ENCODE measurements at places on chromosomes 7 and 10. TPM values are rescaled to one million over a fixed set of nuclear protein-coding genes. Genes with fewer than 3 reads are reported as not detected.

GRCh38 chr10:103839872-103840739, 15.3 kb downstream of the SH3PXD2A start:
- DNase-seq, result peak; percentile 87

GRCh38 chr7:125930848-125931247, 1001.2 kb upstream of the POT1 start:
- no peak for DNase-seq

DNA sequence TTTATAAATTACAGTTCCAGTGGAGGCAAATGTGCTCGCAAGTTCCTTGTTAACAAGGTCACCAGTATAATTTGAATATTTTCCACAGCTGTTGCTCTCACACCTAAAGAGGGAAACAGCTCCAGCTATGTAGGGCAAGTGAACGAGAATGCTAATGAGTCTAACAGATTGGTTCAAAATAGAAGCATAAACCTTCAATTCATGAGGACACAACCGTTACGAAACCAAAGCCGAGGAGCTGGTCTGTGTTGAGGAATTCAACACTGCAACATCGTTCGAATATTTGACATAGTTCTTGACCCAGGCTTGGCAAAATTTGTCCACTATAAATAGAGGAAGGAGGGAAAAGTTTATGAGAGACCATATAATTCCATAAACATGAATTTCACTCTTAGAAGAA, 161.3 kb downstream of the KLF6 start:
- DNase-seq, result no peak

- no peak for DNase-seq
Observed at GRCh38 chr7:107971613-107972012, 31.3 kb downstream of the LAMB1 start.

The UBN2 gene
- total RNA-seq, result 20.9 TPM

GRCh38 chr10:14507176-14507575, 176.5 kb upstream of the FRMD4A start:
- no peak for DNase-seq

GRCh38 chr7:28579571-28579970, 167.3 kb downstream of the CREB5 start:
- no peak for DNase-seq

DNA sequence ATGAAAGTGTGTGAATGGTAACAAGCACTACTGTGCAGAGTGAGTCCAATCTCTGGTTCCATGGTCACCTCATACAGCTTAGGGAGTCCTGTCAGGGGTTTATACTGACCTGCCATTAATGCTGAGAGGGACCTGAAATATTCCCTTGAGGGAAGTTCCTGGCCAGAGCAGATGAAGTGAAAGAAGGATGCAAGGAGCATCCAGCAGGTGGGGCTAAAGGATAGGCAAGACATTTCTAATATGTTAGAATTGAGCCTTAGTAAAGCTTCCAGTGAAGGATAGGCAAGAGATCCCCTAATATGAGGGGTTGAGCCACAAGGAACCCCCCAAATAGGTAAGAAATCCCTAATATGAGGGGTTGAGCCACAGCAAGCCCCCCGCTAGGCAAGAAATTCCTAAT, 25.5 kb upstream of the FAM221A start:
- DNase-seq, result no peak

The MMD2 gene
- total RNA-seq, result not detected

The MOGAT3 gene
- not detected for total RNA-seq

DNA sequence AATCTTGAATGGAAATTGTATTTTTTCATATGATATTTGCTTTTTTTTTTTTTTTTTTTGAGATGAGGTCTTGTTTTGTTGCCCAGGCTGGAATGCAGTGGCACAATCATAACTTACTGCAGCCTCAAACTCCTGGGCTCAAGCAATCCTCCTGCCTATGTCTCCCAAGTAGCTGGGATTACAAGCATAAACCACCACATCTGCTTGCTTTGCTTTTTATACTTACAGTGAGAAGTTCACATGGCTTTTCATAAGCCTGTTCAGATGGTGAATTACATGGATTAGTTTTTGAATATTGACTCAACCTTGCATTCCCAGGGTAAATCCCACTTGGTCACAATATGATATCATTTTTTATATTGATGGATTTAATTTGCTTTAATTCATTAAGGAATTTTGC, 22.0 kb downstream of the LRRD1 start:
- no peak for DNase-seq

- no peak for DNase-seq
Observed at GRCh38 chr7:83517035-83517700, 131.8 kb downstream of the SEMA3E start.

DNA sequence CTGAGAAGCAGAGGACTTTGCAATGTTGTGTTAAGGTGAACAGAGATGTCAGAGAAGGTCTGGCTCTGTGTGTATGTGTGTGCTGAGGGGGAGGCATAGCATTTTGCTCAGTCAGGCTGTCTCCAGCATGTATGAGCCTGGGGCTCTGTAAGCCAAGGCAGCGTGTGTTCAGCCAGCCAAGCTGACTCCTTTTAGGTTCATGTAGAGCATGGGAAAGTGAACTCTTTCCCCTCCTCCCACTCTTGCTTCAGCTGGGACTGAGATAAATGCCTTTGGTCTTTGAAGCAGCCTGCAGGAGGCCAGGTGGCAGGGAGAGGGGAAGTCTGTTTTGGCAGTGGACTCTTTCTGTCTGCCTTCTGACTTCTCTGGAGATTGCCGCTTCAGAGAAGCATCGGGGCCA, 3.8 kb downstream of the SFXN2 start:
- no peak for DNase-seq

GRCh38 chr10:129331207-129331838, 135.7 kb upstream of the MGMT start:
- DNase-seq, result no peak

GRCh38 chr7:145624618-145625017, 492.0 kb upstream of the CNTNAP2 start:
- no peak for DNase-seq

The HDAC9 gene
- 14.2 TPM for total RNA-seq

DNA sequence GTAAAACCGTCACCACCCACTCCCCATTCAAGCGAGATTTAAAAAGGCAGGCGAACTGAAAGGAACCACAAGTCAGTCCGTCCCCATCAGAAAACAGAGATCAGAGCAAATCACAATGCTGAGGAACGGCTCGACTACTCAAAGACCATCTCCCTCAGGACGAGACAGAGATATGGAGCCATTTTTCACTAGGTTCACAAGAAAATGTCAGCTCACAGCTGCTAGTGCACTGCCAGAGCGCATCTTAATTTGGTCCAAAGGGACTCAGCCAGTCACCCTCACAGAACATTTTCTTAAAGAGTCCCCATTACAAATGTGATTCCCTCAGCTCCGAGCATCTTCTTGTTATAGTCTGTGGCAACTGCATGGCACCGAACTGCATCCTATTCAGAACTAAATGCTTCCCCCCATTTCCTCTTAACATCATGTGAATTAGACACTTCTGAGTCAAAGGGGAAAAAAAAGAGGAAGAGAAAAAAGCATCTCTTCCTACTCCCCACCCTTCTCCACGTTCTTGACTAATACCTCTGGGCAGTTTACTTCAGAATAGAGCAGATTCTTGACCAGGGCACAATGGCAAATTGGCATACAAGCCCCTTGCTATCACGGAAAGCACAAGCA, 683.9 kb downstream of the MAGI2 start:
- no peak for DNase-seq

GRCh38 chr7:92722541-92722940, 113.8 kb downstream of the CDK6 start:
- DNase-seq, result no peak

The CCDC3 gene
- total RNA-seq, result 9.9 TPM

DNA sequence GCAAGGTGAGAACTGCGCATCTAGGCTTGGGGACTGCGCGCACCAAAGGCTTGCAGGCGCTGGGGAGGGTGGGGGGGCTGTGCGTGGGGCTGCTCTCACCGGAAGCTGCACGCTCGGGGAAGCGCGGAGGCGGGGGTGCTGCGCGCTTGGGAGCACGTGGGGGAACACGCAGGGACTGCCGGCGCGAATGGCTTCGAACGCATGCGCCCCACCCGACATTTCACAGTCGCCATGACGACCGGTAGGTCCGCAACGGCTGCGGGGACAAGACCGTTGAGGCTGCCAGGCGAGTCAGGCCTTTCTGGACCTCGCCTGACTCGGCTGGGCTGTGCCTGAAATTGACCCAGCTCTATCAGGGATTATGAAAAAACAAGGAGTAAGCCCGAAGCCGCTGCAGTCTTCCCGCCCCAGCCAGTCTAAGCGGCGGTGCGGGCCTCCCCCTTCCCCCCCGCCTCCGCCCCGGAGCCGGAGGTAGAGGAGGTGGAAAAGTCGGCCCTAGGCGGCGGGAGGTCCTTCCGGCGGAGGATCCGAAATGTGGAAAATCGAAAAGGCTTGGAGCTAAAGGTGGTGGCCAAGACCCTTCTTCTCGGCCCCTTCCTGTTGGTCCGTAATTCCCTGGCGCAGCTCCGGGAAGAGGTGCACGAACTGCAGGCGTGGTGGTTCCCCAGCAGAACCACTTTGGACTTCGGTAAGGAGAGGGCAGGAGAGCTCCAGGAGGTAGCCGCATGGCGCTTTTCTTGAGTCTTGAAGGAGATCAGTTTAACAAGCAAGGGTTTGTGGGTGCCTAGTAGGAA, 34.9 kb upstream of the STEAP1 start:
- no peak for DNase-seq

DNA sequence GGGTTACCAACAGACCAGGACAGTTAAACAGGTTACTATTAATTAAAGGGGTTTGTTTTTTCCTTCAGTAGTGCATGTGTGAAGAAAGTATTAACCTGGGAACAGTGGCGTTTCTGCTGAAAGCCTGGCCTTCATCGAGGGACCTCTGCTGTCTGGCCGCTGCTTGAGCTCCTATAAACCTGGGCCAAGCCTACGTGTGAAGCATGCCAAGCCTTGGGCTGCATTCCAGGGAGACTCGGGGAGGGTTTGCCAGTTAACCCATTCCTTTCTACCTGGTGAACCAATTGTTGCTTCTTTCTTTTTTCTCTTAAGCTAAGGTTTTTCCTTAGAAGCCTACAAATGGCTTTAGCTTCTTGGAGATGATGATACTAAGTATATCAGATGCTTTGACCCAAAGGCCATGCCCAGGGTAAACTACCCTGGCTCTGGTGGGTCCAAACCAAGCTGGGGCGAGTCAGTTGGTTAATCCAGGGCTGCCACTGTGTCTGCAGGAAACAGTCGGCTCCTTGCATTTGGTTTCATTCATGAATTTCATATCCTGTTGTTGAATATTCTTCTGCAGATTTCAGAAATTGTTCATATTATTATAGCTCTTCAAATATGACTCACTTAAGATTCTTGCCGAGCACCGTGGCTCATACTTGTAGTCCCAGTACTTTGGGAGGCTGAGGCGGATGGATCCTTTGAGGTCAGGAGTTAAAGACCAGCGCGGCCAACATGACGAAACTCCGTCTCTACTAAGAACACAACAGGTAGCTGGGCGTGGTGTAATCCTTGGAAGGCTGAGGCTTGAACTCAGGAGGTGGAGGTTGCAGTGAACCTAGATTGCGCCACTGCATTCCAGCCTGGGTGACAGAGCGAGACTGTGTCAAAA, 23.8 kb downstream of the PFKP start:
- no peak for DNase-seq

DNA sequence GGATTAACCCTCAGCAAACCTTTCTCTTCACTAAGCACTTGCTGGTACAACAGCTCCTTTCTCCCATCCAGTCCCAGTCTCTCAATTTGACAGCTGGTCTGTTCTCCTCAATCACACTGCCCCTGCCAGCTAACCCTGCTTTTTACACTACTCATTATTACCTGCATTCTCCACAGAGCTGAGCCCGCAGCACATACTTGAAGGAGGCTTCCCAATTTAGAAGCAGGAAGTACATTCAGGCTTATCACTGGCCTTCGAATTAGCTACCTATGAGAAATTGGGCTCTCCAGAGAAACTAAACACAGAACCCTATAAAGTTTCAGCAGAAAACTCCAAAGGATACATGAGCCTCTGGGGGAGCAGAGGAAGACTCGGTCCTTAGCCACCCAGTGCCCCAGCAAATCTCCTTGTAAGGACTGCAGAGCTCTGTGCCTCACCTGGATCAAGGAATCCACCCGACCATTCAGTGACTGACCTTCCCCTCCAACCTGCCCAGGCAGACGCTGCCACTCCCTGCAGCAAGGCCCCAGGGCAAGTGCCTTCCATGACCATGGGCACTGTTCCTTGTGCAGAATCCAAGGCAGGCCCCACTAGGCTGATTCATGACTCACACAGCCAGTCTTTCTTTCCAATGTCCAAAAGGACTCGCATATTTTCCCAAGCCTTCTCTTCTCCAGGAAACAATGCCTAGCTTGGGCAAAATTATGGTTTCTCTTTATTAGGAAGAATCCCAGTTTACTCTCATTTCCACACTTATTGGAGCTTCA, 68.0 kb downstream of the VOPP1 start:
- no peak for DNase-seq

DNA sequence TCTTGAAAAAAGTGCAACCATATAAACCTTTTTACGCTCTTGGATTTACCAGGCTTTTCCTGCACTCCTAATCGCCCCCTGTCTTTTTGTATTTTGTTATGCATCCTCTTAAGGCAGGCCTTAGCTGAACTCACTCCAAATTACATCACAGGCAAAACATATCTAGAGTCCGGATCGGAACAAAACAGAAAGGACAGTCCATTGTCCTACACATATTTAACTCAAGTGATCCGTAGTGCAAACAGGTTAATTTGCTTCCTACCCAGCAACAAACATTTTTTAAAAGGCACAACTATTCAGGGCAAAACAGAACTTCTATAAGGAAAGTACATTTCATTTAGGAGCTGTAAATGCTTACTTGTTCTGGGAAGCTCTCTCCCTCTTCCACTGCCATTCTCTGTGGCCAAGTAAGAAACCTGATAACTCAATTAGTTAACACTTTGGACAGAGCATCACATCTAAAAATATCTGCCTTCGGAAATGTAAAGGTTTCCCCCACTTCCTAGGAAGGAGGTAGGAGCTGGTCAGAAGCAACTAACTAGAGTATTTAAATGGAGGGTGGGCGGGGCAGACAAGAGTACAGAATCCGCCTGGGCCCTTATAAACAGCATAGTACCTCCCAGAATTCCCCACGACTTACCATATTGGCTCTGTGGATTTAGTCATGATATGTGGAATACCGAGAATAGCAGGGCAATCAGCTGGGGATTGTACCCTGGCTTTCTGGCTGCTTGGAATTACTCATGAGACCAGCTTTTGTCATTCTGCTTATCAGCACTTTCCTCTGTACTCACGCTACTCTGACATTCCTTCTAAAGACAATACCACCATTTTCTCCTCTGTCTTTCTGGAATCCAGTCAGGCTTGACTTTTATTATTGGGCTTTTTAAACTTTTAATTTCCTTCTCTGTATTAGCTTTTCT, 89.5 kb downstream of the ANK3 start:
- DNase-seq, result no peak

The GNB2 gene
- total RNA-seq, result 281 TPM

- no peak for DNase-seq
Observed at GRCh38 chr7:20595971-20596370, 19.5 kb upstream of the ABCB5 start.

- no peak for DNase-seq
Observed at GRCh38 chr7:29308424-29308823, 113.8 kb downstream of the CHN2 start.

The LLCFC1 gene
- not detected for total RNA-seq

DNA sequence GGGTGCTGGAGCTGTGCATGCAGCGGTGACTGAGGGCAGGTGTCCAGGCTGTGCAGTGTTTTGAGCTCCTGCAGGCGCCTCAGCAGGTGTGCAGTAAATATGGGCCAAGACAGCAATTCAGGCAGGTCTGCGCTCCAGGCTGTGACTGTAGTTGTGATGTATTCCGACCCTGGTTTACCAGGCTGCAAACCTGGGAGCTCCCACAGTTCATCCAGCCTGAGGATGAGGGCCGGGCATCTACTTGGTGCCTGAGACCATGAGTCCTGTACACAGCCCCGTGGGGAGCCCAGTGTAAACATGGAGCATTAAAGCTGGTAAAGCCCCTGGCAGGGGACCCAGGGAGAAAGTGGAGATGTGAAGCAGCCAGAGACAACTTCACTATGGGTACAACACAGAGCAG, 82.8 kb downstream of the VOPP1 start:
- no peak for DNase-seq
